Suppressor macrophage treated with lipopolysaccharide for 1 hour (primary cell): ENCODE measurements at places on chromosomes 16 and 17.
A peak's percentile ranks its signal among the peaks of the same experiment; 100 is the strongest.

- peak; percentile 74 for DNase-seq
Measured at GRCh38 chr17:55420776-55421178, 858 bp downstream of the MMD start.

- DNase-seq: peak; percentile 22
Measured at GRCh38 chr17:46063241-46063640, 64.2 kb downstream of the STH start.

- no peak for DNase-seq
Measured at GRCh38 chr17:65572581-65573281, 11.3 kb upstream of the AXIN2 start.

DNA sequence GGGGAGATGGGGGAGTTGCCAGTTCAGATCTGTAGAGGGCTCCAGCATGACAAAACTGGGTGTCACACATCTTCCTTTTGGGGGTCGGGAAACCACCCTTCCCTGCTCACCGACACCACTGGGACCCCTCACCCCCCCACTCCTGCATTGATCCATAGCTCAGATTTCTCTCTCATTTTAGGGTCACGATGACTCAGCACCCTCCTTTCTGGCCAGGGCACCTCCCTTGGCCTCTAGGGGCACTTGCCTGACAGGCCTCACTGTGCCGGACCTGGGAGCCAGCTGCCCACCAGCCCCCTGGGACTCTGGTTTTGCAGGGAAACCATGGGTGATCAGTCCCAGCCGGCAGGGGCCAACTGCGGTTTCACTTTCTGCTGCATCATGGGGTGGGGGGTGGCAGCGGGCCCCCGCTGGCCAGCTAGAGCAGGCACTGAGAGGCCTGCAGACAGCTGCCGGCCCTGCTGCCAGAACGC lies 239.4 kb downstream of the MRTFB start:
- no peak for DNase-seq

DNA sequence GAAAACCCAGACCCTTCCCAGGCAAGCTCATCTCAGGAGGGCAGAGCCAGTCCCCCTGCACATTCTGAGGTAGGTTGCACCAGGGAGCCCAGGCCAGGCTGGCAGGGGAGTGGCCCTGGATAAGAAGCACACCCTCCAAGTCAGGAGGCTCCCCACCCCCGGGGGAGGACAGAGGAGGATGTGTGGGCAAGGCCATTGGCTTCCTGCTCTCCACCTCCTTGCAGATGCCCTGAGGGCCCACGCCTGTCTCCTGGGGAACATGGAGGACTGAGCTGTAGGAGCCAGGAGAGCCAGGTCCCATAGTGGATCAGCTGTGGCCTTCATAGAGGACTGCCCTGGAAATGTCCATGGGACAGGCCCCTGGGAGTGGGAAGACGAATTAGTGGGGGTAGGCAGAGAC lies 126.7 kb downstream of the IRF8 start:
- no peak for DNase-seq

DNA sequence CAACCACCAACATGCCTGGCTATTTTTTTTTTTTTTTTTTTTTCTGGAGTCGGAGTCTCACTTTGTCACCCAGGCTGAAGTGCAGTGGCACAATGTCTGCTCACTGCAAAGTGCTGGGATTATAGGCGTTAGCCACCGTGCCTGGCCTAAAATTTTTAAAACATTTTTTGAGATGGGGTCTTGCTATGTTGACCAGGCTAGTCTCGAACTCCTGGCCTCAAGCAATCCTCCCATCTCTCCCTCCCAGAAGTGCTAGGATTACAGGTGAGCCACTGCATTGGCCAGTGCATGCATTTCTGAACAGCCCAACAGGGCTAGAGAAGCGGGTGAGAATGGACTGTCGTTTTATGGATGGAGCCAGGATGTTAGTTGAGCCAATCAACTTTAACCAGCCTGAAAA lies 72.4 kb downstream of the ERCC4 start:
- DNase-seq: no peak

DNA sequence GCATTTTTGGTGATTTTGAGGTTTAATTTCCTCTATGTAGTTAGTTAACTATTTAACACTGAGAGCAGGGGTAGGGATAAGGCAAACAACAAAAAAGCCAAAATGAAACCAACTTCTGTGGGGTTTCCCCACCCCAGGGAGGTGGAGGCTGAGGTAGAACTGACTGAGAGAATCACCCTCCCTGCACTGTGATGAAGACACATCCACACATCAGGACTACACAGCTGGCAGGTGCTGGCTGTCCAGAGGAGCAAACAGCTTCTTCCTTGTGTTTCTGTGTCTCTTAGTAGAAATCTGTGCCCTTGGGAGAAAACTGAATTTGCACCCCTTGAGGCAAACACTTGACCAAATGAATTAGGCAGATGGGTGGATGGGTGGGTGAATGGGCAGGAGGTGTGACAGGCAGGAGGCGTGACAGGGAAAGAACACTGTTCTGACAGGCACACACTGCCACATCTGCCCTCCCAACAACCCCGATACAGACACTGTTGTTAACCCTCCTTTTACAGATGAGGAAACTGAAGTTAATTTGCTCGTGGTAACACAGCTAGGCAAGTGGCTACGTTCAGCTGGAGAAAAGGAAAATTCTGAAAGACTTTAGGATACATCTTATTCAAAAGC lies 62.9 kb upstream of the AMZ2 start:
- no peak for DNase-seq

DNA sequence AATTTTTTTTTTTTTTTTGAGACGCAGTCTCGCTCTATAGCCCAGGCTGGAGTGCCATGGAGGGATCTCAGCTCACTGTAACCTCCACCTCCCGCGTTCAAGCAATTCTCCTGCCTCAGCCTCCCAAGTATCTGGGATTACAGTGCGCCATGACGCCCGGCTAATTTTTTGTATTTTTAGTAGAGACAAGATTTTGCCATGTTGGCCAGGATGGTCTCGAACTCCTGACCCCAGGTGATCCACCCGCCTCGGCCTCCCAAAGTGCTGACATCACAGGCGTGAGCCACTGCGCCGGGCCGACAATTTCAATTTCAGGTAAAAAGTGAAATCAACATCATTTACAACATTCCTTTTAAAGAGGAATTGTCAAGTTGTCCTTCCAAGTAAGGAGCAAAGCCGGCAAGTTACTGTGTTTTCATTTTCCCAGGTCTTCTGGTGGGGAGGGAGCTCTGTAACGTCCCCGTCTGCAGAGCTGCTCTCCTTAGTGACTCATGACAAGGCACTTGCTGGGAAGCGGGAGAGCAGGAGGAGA lies 873 bp downstream of the NPLOC4 start:
- peak; percentile 58 for DNase-seq

GRCh38 chr17:19372866-19373504 lies 5.3 kb upstream of the MAPK7 start:
- DNase-seq: no peak
